ENCODE measurements at places on chromosomes 2 and 18. TPM values are rescaled to one million over a fixed set of nuclear protein-coding genes. Genes with fewer than 3 reads are reported as not detected.

The IL1F10 gene
- not detected for total RNA-seq

DNA sequence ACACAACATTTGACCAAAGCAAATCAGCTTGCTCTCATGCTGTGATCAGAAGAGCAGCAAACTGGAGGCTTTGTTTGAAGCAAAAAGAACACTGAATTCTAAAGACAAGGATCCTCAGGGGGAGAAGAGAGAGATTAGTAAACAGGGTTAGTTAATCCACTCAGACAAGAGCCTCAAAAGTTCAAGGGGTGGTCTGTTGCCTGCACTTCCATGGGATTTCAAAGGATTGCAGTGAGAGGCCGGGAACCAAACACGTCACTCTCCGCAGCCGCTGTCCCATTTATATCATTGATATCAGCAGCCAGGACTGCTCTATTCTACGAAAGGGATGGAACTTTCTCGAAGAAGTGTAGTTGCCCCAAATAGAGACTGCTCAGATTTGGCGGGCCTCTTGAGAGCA lies 97.8 kb upstream of the SP3 start:
- DNase-seq, result no peak
- no peak overlapping the region for H3K4me3 ChIP-seq
- H3K27ac ChIP-seq, result no peak overlapping the region
- no peaks in the 10 kb centered on the region for H3K4me1 ChIP-seq

DNA sequence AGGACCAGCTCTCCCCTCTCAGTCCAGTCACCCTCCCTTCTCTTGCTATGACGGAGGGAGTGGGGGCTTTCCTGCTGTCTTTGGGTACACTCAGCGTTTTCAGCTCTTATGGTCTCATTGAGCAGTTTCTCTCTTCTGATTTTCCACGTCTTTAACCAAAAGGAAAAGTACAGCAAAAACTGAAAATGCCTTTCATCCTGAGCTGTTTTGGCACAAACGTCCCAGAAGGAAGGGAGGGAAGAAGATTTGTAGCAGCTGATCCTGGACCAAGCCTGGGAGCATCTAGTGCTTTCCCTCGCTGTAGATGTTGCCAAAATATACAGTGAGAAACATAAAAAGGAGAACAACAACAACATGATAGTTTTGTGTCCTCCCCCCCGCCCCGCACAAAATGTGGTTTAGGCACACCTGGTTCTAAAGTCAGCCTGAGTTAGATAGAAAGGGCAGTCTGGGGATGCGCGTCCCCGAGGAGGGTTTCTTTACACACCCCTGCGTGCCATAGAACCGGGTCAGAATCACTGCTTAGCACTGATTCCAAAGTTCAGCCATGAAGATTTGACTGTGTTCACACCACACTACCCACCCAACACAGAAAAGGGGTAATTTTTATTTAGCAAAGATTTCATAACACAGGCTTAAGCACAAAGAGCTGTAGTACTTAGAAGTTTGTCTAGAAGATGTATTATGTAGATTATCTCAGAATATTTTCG lies 53.4 kb downstream of the SLC40A1 start:
- no peaks in the 10 kb centered on the region for H3K36me3 ChIP-seq
- no peak overlapping the region for H3K4me3 ChIP-seq
- H3K4me1 ChIP-seq, result no peaks in the 10 kb centered on the region
- H3K27me3 ChIP-seq, result no peaks in the 10 kb centered on the region

DNA sequence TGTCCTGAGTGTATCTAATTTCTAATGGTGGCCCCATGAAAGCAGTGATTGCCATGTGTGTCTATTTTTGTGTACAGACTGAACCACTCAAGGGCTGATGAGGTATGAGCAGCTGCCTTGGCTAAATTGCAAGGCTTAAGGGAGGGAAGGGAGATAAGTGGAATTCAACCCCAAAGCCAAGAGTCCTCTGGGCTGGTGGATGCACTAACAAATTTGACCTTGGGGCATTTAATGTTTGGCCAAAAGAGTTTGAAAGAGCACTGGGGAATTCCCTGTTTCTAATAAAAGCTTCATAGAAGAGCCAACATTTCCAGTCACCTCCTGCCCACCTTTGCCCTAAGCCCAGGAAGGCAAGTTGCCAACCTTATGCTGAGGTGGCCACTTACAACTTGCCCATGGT lies 172.1 kb downstream of the SETBP1 start:
- H3K27me3 ChIP-seq, result no peaks in the 10 kb centered on the region
- H3K4me3 ChIP-seq, result no peak overlapping the region
- H3K36me3 ChIP-seq, result peaks cover 4% of the 10 kb centered on the region
- no peaks in the 10 kb centered on the region for H3K4me1 ChIP-seq
- no peak for DNase-seq

The FAM110C gene
- total RNA-seq, result 3.6 TPM

Data from H9 (cell line).